NCI-H1436 (cell line): ENCODE measurements at places on chromosomes 6 and 20.

DNA sequence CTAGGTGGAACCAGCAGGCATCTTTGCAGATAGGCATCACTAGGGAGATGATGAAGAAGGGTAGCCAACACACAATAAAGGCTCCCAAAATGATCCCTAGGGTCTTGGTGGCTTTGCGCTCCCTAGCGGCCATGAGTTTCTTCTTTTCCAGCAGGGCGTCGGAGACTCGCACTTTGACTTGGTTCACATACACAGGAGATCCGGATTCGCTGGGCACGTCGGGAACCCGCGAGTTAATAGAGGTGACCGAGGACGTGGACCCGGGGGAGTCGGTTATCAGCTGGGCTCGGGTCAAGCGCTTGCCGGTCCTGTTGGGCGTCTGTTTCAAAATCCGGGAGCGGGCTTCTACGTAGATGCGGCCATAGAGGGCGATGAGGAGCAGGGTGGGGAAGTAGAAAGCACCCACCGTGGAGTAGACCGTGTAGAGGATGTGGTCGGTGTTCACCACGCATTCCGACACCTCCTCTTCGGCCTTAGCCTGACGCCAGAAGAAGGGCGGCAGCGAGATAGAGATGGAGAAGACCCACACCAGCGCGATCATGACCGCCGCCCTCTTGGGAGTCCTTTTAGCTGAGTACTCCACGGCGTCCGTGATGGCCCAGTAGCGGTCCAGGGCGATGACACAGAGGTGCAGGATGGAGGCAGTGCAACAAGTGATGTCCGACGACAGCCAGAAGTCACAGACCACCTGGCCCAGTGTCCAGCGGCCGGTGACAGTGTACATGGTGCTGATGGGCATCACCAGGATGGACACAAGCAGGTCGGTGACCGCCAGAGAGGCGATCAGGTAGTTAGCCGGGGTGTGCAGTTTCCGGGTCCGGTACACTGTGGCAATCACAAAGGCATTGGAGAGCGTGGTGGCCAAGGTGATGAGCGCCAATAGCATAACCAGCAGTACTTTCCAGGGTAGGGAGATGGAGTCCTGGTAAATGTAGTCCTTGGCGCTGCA, 658 bp downstream of the HTR1B start:
- DNase-seq, result no peak

DNA sequence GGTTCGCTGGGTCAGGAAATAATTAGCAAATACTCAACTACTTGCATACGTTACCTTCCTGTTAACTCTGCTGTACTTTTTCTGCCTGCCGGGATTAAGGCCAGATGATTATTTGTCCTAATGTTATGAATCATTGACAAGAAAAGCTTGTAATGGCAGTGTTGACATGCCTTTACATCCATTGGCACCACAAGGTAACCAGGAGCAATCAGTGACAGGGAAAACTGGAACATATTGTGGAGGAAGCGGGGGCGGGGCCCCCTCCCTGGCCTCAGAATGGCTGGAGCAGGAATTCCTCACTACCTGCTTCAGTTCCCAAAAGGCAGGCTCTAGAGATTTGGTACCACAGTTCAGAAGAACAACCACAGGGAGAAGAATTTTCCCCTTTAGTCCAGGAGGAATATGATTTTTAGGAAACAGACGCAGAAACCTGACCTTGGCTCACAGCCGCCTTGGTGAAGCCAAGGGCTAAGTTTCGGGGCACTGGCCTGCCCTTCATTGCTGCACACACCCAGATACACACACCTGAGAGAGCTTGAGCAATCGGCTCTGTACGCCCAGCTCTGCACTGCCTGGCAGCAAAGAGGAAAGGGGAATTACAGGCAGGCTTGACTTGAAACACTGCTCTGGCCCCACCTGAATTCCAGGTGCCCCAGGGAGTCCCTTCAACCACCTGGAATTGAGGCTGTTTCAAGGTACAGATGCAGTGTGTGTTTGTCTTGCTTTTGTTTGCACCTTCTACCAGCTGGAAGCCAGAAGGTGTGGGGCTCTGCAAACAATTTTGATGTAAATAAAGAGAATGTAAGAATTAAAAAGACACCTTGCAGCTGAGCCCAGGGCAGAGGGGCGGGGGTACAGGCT, 89.8 kb downstream of the MYB start:
- no peak for DNase-seq

DNA sequence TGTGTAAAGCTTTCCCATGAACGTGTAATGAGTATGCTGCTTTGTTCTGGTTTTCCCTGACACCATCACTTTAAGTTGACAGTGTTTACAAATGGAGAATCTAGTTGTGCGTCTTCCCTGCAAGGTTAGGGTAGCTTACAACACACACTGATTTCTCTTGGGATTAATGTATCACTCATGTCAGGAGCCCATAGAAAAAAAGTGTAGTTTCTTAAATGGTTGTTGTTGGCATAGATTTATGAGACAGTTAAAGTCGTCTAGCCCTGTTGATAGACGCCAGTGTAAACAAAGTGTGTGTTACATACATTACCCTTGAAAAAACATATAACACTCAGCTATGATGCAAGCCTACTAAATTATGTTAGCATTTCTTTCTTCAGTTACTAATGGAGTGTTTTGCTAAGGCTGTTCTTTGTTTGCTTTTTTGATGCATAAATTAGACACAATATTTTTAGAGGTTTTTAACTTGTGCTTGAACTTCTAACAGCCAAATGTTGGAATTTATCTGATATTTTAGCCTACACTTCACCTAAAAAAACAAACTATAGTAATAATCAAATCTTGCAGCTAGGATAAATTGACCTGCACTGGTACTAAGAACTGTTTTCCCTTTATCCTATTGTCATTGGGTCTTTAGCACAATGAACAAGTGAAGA, 88.6 kb downstream of the RNF217 start:
- DNase-seq, result no peak

DNA sequence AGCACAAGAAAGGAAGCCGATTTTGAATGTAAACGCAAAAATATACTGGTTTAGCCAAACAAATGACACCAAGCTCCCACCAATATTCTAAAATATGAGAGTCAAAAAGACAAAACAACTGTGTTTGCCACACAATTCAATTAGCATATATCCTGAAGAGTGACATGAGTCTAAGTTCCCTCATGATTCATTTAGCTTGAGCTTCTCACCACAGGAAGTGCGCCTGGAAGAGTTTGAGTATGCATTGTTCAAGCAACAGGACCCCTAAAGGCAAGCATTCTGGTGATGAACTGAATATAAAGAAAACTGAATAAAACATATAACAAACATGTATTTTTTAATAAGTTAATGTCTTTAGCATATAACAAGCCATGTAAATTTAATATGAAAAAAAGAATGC, 115.2 kb upstream of the RUNX2 start:
- DNase-seq, result no peak

DNA sequence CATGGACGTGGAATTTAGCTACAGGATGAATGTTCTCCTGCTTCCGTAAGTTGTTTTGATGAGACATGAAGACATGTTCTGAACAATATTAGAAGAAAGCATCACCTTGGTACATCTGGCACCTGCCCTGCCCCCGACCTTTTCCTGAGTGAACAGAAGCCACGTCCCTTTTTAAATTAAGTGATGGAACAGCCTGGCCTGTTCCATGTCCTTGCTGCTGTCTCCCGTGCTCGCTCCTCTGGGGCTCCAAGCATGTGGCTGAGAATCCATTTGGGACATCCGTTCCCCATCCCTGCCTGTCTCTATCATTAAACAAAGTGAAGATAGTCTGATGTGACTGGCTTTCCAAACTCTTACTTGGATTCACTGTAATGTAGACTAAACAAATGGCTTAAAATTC, 36.4 kb downstream of the ERMARD start:
- DNase-seq, result no peak

GRCh38 chr6:4673861-4674260, 102.3 kb upstream of the CDYL start:
- DNase-seq, result no peak

DNA sequence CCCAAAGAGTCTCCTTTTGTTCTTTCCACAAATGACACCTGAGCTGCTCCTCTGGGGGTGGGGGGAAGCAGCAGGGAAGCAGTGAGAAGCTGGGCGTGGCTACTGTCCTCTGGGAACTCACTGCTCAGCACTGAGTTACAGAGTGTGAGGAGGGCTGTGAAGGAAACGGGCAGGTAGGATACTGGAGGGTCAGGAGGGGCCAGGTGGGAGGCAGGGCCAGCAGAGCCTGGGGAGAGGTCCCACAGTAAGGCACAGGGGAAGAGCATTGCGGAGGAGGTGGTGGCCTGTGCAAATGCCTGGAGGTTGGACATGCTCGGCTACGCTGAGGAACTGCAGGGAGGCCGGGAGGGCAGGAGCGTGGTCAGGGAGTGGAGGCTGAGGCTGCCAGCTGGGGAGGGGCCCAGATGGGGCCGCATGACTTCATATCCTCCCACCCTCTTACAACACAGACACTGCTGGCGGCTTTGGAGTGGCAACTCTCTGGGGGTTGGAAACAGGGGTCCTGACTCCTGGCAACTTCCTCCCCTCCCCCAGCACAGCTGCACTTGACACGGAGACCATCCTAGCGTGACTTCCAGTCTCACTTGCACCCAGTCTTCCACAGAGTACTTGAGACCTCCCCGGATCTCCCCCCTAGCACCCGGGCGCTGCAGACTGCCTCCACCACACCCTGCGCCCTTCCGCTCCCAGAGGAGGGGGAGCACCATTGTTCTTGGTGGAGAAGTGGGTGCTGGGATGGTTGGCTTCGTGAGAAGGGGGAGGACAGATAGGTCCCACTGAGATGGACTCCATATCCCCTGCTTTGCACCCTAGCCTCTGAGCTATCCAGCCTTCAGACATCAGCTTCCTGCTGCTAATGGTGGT, 34.2 kb downstream of the RBM38 start:
- DNase-seq, result peak; percentile 72

GRCh38 chr6:20559924-20560551, 25.8 kb downstream of the CDKAL1 start:
- no peak for DNase-seq

DNA sequence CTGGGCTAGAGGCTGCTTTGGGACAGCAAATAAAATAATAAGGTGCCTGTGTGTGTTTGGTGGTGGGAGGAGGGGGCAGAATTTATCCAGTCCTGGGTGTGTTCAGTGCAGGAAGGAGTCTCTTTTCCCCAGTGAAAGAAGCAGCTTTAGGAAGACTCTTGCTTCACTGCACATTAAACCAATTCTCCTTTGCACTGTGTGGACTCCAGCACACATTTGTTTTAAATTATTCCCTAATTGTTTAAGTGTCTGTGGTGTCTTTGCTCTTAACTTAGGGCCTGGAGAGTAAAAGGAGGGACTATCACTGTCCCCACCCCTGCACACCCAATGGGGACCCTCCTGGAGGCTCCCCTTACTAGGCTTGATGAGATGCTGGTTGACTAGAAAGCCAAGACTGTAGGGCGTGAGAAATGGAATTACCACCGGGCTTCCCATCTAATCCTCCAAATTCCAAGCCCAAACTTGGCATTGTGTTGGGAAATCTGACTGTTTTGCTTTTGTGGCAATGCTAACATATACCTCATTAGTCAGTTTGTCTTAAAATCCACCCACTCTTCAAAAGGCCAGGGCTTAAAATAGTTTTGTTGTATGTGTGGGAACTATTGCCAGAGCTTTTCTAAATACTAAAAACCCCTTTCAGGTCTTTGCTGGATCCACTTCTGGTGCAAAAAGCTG, 13.5 kb upstream of the DAAM2 start:
- DNase-seq, result no peak

GRCh38 chr6:85868685-85869084, 226.0 kb upstream of the SYNCRIP start:
- DNase-seq, result no peak

GRCh38 chr20:40654876-40655275, 34.2 kb downstream of the MAFB start:
- no peak for DNase-seq

DNA sequence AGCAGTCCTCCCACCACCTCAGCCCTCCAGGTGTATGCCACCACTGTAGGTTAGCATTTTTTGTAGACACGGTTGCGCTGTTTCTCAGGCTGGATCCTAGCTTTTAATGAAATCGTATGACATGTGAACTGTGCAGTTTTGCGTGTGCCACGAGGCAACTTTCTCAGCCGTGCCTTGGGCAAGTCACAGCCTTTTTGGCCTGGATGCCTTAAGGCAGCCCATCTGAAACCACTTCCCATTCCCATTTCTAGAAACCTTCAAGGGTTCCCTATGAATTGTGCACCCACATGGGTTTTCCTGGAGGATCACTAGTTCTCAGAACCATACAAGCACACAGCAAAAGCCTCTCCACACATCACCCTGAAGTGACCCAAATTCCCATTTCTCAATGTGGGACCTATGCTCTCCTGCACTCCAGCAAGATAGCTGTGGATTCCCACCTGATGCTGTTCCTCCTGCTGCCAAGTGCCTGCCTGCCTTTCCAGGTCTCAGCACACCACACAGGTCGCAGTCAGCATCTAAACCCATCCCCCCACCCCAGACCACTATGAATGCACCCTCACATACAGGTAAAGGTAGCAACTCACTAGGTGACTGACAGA, 28.9 kb downstream of the SNX5 start:
- DNase-seq, result no peak
